HFFc6 (cell line): ENCODE measurements at places on chromosomes 11 and 22.

DNA sequence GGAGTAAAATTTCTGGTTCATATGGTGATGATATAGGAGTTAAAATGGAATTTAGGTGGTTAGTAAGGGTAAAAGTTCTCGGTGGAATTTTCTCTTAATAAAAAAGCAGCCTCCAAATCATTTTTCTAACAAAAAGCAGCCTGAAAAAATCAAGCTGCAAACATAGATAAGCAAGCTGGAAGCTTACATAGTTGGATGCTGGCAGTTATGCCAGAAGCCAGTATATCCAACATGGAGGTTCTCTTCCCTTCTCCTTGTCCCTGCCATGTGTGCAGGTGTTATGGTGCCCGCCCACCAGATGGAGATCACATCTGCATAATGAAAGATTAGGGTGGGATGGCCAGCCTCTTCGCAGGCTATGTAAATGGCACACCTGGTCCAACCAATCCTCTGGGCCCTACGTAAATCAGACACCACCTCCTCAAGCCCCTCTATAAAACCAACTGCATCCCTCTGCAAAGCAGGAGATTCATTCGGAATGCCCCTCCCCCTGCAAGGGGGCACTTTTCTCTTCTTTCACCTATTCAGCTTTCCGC is 22.4 kb downstream of the PIWIL3 start:
- no peak for DNase-seq

GRCh38 chr22:22763512-22763911 is 119.1 kb downstream of the GGTLC2 start:
- DNase-seq = no peak

GRCh38 chr11:102626676-102627075 is 1.5 kb upstream of the MMP20 start:
- no peak for DNase-seq

DNA sequence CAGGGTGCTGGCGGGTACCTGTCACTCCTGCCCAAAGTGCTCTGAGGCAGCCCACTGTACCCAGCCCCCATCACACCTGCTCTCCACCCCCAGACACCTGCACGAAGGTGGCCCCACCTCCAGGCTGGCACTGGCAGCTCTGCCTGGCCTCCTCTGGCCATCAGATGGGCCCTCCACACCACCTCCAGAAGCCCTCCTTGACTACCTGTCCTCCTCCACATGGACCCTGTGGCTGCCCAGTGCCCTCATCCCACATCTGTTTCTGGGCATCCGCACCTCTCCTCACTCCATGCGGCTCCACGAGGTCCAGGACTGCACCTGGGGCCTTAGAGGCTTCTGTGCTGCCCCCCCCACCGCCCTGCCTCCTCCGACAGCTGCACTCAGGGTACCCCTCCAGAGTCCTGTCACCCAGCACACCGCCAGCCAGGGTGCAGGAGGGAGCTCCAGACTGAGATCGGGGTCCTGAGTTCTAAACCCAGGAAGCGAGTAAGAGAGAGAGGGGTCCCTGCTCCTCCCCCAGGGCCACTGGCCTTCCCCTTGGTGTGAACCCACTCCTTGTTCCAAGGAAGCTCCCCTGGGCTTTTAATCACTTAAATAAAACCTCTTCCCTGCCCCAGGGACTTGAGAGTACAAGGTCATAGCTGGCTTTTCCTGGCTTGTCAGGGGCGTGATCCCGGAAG is 1.7 kb downstream of the CTSD start:
- DNase-seq = no peak

DNA sequence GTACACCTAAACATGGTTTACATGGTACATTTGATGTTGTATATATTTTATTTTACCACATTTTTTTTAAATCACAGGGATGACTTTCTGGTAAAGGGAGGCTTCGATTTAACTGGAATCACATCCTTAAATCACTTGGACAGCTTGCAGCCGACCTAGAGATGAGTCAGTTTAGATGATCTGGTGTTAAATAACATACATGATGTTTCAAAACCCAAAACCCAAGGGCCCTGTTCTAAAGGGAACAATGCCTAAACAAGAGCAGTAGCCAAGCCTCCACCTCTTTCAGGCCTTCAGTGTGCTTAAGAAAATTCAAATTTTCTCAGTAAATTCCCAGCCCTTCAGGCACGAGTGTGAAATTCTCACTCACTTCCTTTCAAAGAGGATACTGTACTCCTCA is 108.8 kb downstream of the WT1 start:
- no peak for DNase-seq

DNA sequence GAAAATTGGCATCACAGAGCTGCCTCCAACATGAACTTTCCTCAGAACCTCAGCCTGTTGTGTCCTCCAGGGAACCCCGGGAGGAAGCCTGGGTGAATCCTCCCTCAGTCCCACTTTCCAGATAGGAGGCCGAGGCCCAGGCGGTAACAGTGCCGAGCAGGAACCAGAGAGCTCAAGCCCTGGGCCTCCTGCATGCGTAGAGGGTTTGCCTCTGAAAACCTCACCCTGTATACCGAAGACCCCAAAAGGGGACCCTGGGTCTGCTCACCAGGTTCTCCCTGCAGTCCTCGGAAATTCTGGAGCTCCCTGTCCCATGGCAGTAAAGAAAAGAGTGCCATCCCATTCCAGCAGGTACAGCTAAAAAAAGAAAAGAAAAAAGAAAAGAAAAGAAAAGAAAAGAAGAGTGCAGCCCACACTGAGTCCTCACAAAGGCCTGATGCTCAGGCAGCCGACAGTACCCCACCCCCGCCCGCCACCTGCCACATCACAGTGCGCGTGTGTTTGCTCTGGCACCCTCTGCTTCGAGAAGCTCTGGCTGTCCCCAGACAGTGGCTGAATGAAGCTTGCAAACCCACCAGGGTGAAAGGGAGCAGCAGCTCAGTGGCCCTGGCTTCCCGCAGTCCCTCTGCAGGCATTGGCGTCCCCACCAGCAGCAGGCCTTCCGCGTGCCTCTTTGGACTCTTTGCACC is 28.4 kb upstream of the FADD start:
- DNase-seq = no peak

- peak; percentile 46 for DNase-seq
Observed at GRCh38 chr22:37187552-37187890, 526 bp downstream of the C1QTNF6 start.

DNA sequence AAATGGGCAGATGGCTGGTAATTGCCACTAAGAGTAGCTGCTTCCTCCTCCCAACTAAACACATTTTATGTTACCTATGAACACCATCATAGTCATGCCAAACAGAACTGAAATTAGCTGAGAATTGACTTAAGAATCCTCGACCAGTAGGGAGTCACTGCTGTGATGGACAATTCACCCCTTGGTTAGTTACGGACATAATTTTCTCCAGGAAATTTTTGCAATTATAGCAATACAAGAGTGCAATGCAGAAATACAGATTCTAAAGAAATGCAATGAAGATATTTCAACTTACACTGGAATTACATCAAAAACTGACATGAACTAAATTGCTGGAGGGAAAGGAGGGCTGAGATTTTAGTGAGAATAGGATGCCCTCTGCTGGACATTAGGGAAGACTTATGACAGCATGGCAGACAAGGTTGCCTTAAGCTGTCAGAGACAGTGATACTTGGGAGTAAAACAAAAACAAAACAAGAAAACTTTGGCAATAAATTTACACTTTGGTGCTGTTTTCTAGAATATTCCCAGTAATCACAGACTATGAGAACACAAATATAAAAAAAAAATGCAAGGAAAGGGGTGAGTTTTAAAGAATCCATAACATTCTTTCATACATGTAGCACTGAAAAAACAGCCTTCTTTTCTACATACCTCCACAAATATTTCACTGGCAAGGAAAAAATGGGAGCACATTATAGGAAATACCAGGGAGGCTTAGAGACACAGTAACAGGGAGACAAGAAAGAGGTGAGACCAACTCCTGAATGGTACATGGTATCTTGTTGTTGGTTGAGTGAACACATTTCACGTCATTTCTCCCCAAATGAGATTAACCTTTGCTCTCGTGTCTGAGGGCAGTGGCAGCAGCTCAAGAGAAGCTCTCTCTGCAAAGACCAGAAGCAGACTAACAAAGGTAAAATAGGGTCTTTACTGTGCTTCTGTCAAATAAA is 11.2 kb upstream of the PPP2R1B start:
- DNase-seq = peak; percentile 62

GRCh38 chr11:65872586-65873317 is at the start of gene EFEMP2:
TSS of gene EFEMP2 (minus strand) at chr11:65872800. CDS start at chr11:65872354, 446 bp downstream.
- no peak for DNase-seq

- no peak for DNase-seq
Observed at GRCh38 chr11:60923800-60924109, 505 bp upstream of the TMEM132A start.

DNA sequence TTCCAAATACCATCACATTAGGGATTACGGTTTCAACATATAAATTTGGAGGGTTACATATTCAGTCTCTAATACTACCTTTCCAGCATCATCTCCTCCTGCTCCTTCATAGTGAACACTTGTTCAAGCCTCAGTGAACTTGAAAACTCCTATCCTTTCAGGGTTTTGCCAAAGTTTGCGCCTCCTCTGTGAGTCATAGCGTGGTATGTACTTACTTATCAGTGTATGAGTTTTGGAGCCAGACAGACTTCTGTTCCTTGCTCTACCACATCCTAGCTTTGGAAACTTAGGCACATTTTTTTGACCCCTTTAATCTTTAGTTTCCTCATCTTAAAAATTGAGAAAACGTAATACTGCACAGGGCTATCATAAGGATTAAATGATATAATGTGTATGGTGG is 160.1 kb upstream of the ZC3H12C start:
- no peak for DNase-seq

- no peak for DNase-seq
Observed at GRCh38 chr11:32259641-32260081, 168.8 kb downstream of the RCN1 start.

GRCh38 chr11:105202844-105203548 is 63.4 kb upstream of the CARD18 start:
- DNase-seq = no peak

DNA sequence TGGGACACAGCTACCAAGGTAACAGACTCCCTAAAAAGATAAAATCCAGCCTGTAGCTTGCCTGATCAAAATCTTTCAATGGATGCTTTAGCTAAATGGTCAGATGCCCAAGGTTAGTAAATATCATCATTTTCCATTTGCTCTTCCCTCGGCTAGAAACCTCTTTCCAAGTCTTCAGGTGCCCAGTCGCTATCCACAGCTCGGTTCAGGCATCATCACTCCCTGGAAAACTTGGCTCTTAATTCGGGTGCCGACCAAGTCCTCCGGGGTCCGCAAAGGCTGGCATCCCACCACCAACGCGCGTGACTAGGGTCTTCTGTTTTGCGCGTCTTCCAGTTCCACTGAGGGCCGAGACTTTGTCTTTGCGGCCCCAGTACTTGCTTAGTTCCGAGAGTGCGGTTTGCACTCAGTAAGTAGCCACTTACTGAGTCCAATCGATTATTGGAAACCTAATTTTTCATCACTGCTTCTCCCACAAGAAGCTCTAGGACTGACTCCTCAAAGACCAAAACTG is 44.3 kb downstream of the OR4D9 start:
- DNase-seq = no peak

DNA sequence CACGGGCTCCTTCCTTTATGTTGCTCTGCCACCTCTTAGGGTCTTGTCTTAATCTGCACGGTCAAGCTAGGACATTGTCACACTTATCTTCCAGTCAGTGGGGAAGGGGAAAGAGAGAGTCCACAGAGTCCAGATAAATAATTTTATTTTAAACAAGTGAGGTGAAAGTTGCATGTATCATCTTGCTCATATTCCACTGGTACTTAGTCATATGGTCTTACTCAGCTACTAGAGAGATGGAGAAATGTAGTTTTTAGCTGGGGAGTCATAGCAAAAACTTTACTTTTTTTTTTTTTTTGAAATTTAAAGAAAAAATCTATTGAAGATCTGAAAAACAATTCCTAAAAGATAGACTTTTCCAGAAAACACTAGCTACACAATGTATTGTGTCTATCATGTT is 29.0 kb downstream of the PDE3B start:
- peak; percentile 8 for DNase-seq

DNA sequence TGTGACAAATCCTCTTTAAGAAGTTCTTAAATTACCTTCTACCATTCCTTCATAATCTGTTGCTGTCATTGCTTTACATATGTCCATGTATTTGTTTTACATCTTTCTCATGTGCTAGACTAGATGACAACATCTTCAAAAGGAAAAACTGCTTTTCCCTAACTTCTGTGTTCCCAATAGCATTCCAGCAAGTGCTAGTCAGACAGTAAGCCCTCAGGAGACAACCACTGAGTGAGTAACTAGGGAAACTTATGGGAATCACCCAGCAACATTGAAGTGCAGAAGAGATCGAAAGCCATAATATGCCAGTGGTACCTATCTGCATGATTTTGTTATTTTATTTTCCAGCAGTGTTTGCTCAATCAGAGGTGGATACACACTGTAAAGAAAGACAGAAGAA is 889.7 kb upstream of the API5 start:
- peak; percentile 45 for DNase-seq

DNA sequence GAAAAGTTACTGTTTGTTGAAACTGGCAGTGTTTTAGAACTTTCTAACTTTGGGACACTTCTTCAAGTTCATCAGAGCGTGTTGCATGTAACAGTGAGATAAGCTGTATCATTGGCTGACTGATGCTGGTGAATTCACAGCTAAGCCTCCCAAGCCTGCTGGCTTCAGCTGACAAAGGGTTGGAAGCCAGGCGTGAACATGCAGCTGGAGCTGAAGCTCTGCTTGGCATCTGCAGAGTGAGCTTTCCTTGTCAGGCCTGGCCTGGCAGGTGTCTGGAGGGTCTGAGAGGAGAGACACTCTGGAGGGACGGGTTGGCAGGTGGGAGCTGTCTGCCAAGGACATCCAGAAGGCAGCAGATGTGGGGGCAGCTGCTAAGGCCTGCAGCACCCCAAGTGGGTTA is 1.5 kb downstream of the AMPD3 start:
- DNase-seq = no peak

- DNase-seq = no peak
Observed at GRCh38 chr11:32113920-32114203, 23.0 kb downstream of the RCN1 start.

- peak; percentile 77 for DNase-seq
Observed at GRCh38 chr22:27885977-27886842, 32.8 kb downstream of the PITPNB start.

- DNase-seq = no peak
Observed at GRCh38 chr11:2102132-2102882, 36.9 kb downstream of the IGF2 start.

DNA sequence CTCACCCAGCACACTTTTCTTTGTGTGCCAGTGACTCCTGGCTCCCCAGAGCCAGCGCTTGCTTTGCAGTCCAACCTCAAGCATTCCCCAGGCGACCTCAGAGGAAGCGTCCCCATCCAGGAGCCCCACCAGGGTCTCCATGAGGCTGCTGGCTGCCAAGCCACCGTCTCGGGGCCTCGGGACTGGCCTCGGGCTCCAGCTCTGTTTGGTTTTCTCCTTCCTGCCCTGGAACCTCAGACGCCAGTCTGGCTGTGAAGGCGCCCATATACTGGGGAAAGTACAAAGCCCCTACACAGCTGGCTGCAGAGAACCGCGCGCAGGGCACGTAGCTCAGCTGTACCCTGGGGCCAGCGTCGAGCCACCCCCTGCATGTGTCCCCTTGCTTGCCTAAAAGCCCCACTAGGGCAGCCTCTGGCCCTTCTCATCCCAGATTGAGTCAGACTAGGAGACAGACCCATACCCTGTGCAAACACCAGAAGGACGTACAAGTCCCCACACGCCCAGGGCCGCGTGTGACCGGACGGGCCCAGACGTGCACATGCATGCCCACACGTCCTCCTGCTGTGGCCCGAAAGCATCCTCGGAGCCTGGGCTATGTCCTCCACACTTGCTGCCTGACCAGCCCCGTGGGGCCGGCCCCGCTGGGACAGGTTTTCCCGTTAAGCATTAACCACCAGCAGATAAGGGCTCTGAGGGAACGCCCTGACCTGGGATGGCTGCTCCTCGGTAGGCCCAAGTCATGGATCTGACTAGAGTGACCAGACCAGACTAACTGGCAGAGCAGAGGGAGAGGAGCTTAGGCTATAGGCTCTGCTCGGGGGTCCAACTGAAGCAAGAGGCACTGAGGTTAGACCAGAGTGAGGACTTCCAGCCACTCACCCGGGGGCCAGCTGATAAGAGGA is 4.2 kb upstream of the SYT8 start:
- no peak for DNase-seq
